Spleen (tissue), 13 donors: ENCODE measurements at places on chromosomes 2 and 18.

DNA sequence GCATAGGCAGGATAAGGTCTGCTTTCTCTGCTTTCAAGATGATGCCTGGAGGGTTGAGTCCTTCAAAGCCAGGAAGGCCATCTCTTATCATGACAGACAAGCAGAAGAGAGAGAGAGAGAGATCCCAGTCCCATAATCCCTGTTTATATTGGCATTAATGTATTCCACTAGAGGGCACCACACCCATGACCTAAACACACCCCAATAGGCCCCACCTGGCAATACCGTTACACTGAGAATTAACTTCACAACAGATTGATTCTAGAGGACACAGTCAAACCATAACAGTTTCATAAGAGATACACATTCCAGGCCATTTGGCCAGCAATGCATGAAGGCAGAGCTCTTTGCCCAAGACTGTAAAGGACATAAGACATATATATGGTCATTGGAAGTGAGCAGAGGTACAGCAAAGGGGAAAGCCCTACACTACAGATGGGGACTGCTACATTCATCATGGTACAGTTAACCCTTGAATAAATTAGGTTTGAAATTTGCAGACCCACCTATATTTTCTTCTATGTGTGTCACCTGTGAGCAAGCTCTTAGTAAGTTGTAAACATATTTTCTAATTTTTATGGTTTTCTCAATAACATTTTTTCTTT, 1516.1 kb downstream of the RPIA start:
- DNase-seq = no peak

- no peak for DNase-seq
Measured at GRCh38 chr2:69202327-69202726, 184.7 kb downstream of the GFPT1 start.

DNA sequence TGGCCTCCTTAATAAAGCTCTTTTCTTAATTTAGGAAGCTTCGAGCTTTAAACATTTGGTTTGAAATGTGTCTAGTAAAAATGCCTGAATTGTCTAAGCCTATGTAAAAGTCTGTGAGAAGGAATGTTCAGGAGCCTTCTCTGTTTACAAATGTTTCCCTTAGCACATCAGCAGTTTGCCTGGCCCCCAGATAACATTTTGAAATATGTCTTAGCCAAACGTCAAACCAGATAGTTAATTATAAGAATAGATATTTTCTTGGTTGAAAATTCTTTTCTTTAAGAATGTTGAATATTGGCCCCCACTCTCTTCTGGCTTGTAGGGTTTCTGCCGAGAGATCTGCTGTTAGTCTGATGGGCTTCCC, 498.6 kb downstream of the CCDC85A start:
- no peak for DNase-seq

GRCh38 chr2:23767876-23768621, 158.9 kb downstream of the ATAD2B start:
- DNase-seq = no peak

DNA sequence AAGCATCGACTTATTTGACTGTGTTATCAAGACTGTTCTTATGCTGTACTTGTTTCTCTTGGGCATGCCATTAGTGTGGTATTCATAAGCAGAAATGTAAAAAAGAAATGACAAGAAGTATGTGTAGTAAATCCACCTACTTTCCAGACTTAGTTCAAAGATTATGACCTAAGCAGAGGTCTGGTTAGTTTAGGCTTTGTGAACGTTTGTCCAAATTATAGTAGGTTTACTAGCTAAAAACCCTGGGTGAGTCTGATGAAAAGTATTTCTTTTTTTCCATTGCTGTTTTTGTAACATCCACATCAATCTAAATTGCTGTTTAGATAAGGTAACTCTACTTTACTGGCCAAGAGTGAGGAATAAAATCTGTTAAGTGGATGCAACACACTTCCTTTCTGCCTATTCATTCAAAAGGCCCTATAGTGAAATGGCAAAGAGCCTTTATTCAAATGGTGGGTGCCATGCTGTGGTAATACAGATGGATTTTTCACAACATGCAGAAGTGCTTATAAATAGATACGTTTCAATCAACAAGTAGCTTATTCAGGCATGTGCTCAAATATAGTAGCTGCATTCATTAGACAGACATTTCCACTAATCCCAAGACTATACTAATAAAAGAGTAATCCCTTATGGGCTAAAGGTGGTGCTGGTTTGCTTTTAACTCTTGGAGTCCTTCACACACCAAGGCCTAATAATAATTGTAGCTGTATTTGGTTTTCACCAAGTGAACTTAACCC, 122.5 kb upstream of the LTBP1 start:
- DNase-seq = no peak

GRCh38 chr2:154600927-154601494, 97.5 kb upstream of the KCNJ3 start:
- no peak for DNase-seq

DNA sequence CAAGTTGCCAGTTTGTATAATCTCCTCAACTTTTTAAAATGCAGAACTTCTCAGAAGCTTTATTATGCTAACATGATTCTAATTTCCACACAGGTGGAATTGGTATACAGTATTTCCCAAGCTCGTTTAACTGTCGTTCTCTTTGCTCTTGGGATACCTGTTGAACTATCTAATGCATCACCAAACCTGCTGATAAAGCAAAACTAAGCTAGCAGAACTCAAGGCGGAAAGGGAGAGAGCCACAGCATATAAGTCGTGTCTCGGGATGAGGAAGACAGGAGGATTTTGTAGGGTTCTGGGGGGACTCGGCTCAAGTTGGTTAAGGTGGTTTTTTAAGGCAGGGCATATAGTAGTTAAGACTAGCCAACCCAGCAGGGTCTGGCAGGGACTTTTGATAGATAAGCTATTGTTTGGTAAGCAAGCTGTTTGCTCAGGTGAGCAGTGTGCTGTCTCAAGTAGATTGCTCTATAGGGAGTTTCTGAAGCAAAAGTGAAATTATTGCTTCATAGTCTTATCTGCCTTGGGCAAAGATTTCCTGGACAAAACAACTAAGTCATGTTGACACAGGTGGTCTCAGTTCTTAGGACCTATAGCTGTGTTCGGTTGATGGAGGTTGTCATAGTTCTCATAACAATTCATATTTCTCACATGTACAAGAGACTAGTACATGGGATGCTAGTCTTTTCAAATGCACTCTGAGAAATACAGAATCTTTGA, 28.2 kb upstream of the CHRNA1 start:
- DNase-seq = no peak

GRCh38 chr2:128773641-128774319, 455.1 kb upstream of the HS6ST1 start:
- DNase-seq = peak; percentile 47

DNA sequence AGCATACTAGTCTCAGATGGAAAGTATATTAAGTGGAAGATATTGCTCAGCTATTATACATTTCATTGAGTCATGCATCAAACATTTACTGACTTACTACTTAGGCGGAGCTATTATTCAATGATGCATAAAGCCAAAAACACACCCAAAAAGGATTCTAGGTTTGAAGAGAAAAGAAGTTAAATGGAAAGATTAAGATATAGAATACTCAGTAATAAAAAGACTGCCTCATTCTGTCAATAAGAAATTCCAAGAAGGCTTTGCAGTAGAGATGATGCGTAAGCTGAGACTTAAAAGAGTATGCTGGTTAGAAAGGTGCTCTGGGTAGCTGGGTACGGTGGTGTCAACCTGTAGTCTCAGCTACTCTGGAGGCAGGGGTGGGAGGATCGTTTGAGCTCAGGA, 27.6 kb downstream of the STK17B start:
- DNase-seq = no peak

DNA sequence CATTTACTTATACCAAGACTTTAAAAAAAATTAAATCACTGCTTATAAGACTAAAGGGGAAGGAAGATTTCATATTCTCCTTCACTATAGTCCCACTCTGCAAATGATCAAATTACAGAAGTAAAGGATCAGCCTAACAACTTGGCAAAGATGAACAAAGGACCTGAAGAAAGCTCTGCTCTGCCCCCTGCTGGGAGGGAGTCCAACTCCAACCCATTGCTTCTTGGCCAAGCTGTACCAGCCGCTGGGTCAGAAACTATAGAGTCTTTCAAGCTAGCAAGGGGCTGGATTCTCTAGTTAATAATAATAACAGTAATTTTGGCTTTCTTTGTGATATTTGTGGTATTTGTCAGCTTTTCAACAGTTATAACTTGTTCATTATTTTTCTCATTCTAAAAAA, 927.0 kb upstream of the CRIM1 start:
- DNase-seq = no peak

DNA sequence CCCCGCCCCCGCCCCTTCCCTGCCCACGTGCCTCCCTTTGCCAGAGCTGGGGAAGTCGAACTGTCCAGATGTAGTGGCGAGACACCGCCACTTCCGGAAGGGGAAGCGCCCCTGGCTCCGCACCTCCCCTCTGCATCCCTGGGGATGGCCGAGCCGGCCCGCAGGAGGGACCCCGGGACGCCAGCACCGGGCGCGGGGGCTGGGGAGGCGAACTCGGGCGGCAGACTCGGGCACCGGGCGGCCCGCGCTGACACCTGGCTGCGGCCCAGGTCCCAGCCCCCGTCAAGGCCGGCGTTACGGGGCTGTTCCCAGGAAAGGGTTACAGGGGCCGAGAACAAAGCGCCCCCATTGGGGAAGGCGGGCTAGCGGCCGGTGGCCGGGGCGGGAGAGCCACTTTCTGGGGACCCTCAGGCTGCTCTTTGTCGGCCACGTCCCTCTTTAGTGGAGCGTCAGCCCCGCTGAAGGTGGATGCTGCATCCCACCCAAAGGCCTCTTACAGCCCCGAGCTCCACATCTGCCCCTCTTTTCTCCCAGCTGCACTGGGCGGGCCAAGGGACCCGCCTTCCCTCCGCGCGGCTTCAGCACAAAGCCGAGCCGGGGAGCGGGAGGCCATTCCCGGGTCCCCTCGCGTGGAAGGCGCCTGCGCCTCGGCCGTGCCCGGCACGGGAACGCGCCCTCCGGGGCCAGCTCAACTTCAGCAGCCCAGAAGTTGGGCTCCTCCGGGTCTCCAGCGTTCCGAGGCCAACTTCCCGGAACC, 1.3 kb downstream of the SDC1 start:
- DNase-seq = peak; percentile 81

DNA sequence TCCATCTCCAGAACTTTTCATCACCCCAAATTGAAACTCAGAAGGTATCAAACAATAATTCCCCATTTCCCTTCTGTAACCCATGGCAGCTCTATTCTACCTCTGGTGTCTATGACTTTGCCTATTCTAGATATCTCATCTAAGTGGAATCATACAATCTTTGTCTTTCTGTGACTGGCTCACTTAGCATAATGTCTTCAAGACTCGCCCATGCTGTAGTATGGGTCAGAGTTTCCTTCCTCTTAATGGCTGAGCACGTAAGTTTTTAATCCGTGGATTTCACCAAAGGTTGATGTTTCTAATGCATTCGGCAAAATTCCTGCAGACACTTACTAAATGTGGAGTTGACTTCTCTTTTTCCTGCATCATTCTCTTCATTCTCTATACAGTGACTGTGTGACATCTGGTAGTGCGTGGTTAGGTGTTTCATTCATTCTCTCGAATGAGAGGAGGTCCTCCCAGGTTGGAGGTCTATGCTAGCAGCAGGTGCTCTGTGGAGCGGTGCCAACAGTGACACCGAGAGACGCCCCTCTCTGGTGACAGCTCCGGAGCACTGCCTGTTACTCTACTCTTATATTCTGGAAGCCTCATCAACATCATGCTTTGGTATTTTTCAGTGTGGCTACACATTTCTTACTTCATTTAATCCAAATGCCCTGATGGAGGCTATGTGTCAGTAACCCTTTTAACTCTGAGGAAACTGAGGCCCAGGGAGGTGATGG, 50.1 kb downstream of the ATOH8 start:
- peak; percentile 23 for DNase-seq
